ENCODE measurements at places on chromosomes 12 and 14. TPM values are rescaled to one million over a fixed set of nuclear protein-coding genes. Genes with fewer than 3 reads are reported as not detected.

- DNase-seq = peak; percentile 1
These were observed 27.4 kb downstream of the RAB35 start for GRCh38 chr12:120089105-120089504.

NOP9 gene
- polyA plus RNA-seq = 9.6 TPM

TDRD9 gene
- polyA plus RNA-seq = 10.7 TPM

FUT8 gene
- 5.2 TPM for polyA plus RNA-seq

GRCh38 chr12:120412421-120412820, 25.5 kb upstream of the COX6A1 start:
- DNase-seq = no peak

GRCh38 chr12:1691123-1692007, 495 bp downstream of the ADIPOR2 start:
- DNase-seq = no peak

DNA sequence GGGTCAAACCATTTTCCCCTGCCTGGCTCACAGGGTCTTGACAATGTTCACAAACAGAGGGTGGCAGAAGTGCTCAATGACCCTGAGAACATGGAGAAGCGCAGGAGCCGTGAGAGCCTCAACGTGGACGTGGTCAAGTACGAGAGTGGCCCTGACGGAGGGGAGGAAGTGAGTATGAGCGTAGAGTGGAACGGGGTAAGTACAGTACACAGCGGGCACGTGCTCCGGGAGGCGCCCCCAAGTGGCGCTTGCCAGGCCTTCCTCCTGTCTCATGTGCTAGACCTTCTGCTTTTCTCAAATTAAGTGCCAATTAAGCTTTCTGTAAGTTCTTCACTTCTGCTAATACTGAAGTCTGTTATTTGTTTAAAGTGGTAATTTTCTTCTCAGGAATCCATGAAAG, 35.9 kb downstream of the XRCC3 start:
- DNase-seq = no peak

DNA sequence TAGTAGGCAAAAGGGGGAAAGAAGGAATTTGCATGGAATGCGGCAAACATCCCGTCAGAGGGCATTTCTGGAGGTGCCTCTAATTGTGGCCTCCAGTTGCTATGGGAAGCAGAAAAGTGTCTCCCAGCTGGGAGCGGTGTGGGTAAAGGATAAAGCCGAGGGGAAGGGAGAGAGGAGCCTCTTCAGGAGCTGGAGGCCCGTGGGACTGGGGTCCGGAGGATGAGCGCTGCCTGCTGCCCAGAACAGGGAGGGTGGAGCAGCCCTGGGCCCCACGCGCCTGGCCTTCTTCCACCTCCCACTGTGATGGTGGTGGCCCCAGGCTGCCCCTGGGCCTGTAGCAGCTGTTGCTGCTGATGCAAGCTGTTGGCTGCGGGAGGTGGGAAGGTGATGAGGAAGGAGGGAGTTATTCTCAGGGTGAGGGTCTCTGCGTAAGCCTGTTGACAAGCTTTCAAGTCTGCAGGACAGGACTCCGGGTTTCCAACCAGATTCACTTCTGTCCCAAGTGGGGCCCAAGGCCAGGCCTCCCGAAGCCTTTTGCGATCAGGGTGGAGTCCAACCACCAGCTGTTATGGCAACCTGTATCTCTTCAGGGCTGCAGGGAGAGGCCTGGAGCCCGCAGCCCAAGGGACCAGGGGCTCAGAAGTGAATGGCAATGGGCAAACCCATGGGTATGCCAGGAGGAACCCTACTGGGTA, 19.1 kb upstream of the PGF start:
- DNase-seq = peak; percentile 66

GRCh38 chr12:29640589-29641345, 143.0 kb downstream of the TMTC1 start:
- DNase-seq = peak; percentile 54

PRB2 gene
- not detected for polyA plus RNA-seq

GRCh38 chr14:73428353-73428824, 30.0 kb downstream of the NUMB start:
- DNase-seq = no peak

PAX9 gene
- not detected for polyA plus RNA-seq

NRIP2 gene
- polyA plus RNA-seq = 2.0 TPM

RNASE4 gene
- polyA plus RNA-seq = 31.3 TPM

BDKRB2 gene
- polyA plus RNA-seq = 0.57 TPM

DNA sequence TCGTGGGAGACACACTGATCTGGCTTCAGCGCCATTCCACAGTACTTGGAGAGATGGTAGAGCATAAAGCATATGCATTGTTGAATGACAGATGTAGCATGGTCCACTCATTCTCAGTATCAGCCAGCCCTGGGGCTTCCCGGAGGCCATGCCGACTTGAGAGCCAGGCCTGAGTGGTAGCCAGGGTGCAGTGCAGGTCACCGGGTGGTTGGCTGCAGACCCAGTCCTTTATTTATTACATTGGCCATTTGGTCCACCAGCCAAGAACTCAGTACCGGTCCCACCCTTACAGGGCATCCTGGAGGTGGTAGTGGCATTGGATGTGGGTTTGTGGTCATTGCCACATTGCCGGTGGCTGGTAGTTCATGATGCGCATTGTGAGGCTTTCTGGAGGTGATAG, 121.6 kb upstream of the RTL1 start:
- DNase-seq = no peak

DNA sequence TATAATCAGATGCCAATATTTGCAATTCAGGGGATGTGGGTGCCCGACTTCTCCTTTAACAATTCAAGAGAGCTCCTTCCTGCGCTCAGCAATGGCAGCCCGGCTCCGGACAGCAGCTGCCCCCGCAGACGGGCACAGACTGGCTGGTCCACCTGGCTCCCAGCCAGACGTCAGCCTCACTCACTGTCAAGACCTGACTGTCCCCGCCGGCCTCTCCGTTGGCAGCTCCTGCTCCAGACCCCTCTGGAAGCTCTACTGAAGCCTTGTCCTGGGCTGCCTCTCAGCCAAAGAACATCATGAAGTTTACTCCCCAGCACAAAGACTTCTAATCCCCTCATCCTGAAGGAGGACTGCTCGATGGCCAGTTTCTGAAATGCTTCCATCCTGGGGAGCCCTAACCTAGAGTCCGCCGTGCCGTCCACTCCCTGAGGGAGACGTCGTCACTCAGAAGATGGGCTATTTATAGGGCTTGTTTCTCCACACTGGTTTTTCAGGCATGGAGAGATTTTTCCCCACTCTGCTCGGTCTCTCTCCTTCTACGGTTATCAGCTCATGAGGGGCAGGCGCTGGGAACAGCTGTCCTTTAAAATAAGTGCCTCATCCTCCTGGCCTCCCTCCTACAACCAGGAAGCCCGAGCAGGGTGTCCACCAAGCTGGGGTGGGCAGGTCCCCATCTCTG, 126.2 kb downstream of the RFLNA start:
- DNase-seq = peak; percentile 92

DNA sequence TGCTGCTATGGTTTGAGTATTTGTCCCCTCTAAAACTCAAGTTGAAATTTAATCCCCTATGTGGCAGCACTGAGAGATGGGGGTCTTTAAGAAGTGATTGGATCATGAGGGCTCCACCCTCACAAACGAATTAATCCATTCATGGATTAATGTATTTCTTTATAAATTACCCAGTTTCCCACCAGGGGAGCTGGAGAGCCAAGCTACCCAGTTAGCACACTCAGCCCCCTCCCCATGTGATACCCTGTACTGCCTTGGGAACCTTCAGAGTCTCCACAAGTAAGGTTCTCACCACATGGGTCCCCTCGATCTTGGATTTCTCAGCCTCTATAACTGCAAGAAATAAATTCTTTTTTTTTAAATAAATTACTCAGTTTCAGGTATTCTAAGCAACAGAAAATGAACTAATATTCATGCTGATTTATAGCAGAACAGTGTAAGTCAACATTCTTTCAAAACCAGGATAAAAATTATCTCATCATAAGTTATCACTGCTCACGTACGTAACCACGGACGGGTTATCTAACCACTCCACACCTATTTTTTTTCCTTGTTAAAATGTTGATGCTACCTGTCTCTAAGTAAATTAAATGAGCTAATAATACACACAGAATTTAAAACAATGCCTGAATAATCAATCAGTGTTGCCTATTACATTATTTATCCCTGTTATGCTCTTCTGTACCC, 3.6 kb downstream of the NAP1L1 start:
- DNase-seq = no peak

- no peak for DNase-seq
These were observed 19.4 kb downstream of the CAND1 start for GRCh38 chr12:67288561-67288960.

- DNase-seq = no peak
These were observed 338.4 kb downstream of the FUT8 start for GRCh38 chr14:65750906-65751305.

DNA sequence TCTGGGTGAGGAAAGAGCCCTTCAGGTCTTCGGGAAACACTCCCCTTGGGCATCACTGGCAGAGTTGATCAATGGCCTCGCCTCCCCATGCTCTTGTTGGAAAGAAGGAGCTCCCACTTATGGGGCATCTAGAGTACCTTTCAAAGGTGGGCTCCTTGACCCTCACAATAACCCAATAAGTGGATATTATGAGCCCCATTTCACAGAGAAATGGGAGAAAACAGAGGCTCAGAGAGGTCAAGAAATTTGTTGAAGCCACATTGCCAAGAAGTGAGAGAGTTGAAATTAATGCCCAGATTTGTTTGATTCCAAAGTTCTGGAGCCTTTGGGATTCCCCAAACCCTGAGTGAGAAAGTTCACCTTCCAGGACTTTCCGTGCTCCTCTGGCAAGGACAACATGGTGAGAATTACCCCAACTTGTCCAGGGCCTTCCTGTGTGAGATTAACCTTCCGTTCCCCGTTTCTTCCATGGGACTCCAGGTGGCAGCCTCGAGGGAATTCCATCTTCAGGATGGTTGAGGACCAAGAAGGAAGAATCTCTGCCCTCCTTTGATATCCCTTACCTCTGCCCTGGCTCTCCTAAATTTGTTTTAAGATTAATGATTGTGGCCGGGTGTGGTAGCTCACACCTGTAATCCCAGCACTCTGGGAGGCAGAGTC, 7.5 kb upstream of the CHD4 start:
- DNase-seq = no peak

TAS2R31 gene
- 0.54 TPM for polyA plus RNA-seq

POTEG gene
- not detected for polyA plus RNA-seq

ZDHHC22 gene
- polyA plus RNA-seq = not detected

- DNase-seq = no peak
These were observed 63.3 kb upstream of the HSPB8 start for GRCh38 chr12:119115296-119115905.

- no peak for DNase-seq
These were observed 58.6 kb downstream of the TBX3 start for GRCh38 chr12:114625294-114625851.

P2RX2 gene
- not detected for polyA plus RNA-seq

EFCAB11 gene
- 4.2 TPM for polyA plus RNA-seq
